ENCODE measurements at places on chromosomes 12 and 14. TPM values are rescaled to one million over a fixed set of nuclear protein-coding genes. Genes with fewer than 3 reads are reported as not detected.

FSCB gene
- total RNA-seq = not detected

TMEM119 gene
- not detected for total RNA-seq

RND1 gene
- total RNA-seq = 1.4 TPM

NFYB gene
- 24.7 TPM for total RNA-seq

PTPN11 gene
- total RNA-seq = 84.0 TPM

TMEM30B gene
- total RNA-seq = 0.13 TPM

RHOJ gene
- 65.8 TPM for total RNA-seq

HOXC12 gene
- total RNA-seq = not detected

TAS2R50 gene
- total RNA-seq = 1.1 TPM

All from pulmonary artery endothelial cell (primary cell).